Skin of body (tissue), 3 donors: ENCODE measurements at places on chromosomes 2 and 18. TPM values are rescaled to one million over a fixed set of nuclear protein-coding genes. Genes with fewer than 3 reads are reported as not detected.

The VWC2L gene
- total RNA-seq, result not detected

The SUMO1 gene
- 80.5 TPM for total RNA-seq

The ALPI gene
- total RNA-seq, result not detected

The POLE4 gene
- 14.1 TPM for total RNA-seq

The ACADL gene
- 3.6 TPM for total RNA-seq

The CNDP1 gene
- 0.10 TPM for total RNA-seq

The MDH1B gene
- 0.99 TPM for total RNA-seq

The CAPN14 gene
- 0.49 TPM for total RNA-seq

The CNGA3 gene
- total RNA-seq, result 0.10 TPM

The PPP1R1C gene
- total RNA-seq, result 0.59 TPM

The SLC8A1 gene
- 35.5 TPM for total RNA-seq

The ABCB11 gene
- total RNA-seq, result 0.79 TPM

The PRKAG3 gene
- total RNA-seq, result 2.5 TPM

The FAHD2A gene
- total RNA-seq, result 14.1 TPM

The CCBE1 gene
- 9.3 TPM for total RNA-seq

The LRRC30 gene
- total RNA-seq, result 0.69 TPM

The BCL11A gene
- 30.9 TPM for total RNA-seq

The SLC9A4 gene
- total RNA-seq, result 1.3 TPM

The GLI2 gene
- total RNA-seq, result 11.4 TPM

The C1GALT1C1L gene
- total RNA-seq, result 0.89 TPM

The FAM110C gene
- total RNA-seq, result 3.6 TPM

The CCDC85A gene
- 3.6 TPM for total RNA-seq

The AKAIN1 gene
- not detected for total RNA-seq

The ANKRD30BL gene
- 1.4 TPM for total RNA-seq

The AP1S3 gene
- 4.0 TPM for total RNA-seq

The MBD1 gene
- 39.9 TPM for total RNA-seq

The SPATA3 gene
- total RNA-seq, result not detected

The FAM124B gene
- total RNA-seq, result 4.9 TPM

The B3GNT7 gene
- total RNA-seq, result 1.4 TPM

The RBMS1 gene
- total RNA-seq, result 112 TPM

The NT5C1B gene
- not detected for total RNA-seq

The CRYBA2 gene
- total RNA-seq, result not detected

The CROCC2 gene
- total RNA-seq, result 0.30 TPM

The SNORC gene
- total RNA-seq, result 0.30 TPM

The SULT1C4 gene
- 14.7 TPM for total RNA-seq

The NLRC4 gene
- 2.3 TPM for total RNA-seq

The DHX57 gene
- total RNA-seq, result 20.3 TPM

The C1QL2 gene
- total RNA-seq, result 0.10 TPM

The FN1 gene
- total RNA-seq, result 394 TPM

The RAD51AP2 gene
- 0.20 TPM for total RNA-seq
